ENCODE measurements at places on chromosomes 16 and 17.

GRCh38 chr17:36703860-36704266 is 102.5 kb downstream of the MRM1 start:
- peak; percentile 21 for DNase-seq

DNA sequence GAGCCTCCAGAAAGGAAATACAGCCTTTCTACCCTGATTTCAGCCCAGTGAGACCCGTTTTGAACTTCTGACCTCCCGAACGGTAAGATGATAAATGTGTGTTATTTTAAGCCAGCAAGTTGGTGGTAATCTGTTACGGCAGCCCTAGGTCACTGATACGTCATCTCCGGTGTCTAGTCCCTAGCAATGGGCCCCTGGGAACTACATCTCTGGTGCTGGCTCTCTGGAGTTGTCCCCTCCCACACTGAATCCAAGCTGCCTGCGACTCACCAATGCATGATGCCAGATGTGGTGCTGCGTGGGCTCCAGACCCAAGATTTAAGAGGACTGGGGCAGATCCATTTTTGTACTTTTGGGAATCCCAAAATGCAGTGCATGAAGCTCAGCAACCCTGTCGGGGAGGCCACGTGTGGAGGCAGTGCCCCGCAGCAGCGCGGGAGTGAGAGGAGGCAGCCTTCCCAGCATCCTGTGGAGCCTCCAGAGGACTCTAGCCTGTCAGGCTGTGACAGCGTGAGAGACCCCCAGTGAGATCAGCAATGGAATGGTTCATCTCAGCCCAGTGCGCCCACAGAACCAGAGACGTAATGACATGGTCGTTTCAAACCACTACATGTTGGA is 43.6 kb upstream of the USP7 start:
- no peak for DNase-seq

- no peak for DNase-seq
Observed at GRCh38 chr17:55426851-55427586, 5.4 kb upstream of the MMD start.

DNA sequence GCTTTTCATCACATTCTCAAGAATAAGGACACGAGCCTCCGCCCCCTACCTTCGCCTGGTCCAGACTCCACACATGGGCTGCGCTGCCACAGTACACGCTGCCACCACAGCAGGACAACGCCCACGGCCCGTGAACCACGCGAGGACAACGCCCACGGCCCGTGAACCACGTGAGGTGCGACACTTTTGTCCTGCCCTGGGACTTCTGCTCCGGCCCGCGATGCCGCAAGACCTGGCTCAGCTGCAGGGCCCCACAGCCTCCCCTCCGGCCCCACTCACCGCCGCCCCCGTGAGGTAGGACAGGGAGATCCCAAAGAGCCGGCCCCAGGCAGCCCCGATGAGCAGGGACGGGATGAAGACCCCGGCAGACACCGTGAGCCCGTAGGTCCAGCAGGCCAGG is 5.9 kb upstream of the CCDC154 start:
- DNase-seq, result no peak

GRCh38 chr17:44086364-44087311 is 16.1 kb downstream of the G6PC3 start:
- DNase-seq, result peak; percentile 9

Measured in activated effector memory CD4-positive, alpha-beta T cell treated with Interleukin-2 at 50 U/mL for 16 hours (primary cell).